ENCODE measurements at places on chromosomes 6 and 20.

DNA sequence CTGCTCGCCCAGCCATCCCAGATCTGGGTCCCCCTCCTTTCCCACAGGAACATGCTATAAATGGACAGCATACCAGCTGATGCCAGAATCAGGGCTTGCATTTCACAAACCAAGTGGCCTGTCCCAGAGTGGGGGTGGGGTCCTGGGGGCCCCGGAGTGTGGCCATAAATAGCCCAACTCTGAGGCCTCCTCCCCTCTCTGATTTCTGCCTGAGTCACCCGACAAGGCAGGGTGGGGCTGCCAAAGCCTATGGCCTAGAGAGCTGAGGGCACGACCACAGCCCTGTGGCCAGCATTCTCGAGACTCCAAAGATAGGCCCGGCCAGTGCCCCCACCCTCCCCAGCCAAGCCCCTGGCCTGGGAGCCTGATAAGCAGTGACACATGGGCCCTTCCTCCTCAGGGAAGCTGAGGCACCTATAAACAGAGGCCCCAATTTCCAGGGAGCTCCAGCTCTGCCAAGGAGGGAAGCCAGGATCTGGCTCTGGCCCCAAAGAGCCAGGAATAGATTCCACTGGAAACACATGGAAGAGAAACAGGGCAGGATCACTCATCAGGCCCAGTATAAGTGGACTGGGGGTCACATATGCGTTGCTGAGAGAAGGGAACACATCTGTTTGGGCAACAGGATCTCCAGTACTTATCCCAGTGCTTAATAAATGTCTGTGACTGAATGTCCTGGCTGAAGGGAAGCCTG, 20.3 kb downstream of the SNTA1 start:
- no peak for DNase-seq

DNA sequence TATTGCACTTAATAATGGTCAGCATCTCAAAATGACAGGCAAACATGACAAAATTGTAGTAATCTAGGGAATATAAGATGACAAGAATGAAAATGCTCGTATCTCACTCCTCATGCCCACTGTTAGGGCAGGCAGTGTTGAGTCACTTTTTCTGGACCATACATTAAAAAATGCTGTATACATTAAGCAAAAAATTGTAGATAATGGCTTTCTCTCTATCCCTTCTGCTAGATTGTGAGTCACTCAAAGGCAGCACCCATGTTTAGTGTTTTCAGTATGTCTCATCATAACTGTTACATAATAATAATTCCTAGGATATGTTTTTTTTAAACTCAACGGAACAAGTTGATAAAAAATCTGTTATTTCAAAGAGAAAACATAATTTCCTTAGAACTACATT, 199.3 kb downstream of the TENT5A start:
- no peak for DNase-seq

- DNase-seq: no peak
Measured at GRCh38 chr20:16158976-16159286, 414.3 kb downstream of the KIF16B start.

DNA sequence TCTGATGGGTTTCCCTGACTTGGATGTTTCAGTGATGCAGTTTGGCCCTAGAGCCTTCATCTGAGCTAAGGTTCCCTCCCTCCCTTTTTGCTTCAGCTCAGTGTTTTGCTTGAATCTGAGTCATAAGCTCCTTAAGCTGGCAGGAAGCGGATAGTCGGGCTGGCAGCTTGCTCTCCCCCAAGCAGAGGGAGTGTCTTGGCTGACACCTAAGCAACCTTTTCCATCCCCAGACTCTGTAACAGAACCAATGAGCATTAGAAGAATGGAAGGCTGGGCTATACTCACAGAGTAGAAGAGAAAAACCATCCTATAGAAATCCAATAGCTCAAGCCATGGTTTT, 98.3 kb downstream of the HAO1 start:
- DNase-seq: no peak

GRCh38 chr6:116115781-116116180, 10.2 kb downstream of the COL10A1 start:
- DNase-seq: no peak

- DNase-seq: no peak
Measured at GRCh38 chr20:61679473-61679872, 386.2 kb downstream of the TAF4 start.

GRCh38 chr6:108799791-108800190, 48.4 kb upstream of the ARMC2 start:
- no peak for DNase-seq

DNA sequence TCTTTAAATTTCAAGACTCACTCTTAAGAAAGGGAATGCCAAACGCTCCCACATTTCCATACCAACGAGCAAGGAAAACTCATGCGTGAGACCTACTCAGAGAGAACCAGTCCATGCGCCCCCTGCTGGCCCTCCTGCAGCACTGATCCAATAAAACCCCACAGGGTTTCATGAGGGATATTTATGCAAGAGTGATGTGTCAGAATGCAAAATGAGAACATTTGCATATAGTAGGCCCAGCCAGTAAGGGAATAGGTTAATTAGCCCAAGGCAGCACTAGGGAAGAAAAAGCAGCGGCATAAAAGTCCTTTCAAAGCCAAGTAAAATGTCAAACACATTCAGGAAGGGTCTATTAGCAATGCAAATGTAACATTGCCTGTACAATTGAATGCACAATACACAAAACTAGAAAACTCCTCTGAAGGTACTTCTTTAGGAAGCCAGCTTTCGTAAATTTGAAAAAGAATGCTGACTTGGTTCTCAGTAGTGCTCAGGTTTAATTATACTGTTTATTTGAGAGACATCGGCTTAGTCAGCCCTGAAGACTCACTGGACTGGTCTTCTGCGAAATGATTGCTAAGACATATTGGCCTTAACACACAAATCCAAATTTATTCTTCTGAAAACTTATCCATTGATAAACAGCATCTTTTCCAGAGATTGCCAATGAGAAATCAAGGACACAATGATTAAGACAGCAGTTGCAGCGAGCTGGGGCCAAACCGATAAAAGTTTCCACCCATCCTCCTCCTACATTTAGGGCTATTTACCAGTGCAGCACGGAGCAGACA, 93.2 kb downstream of the GMPR start:
- DNase-seq: peak; percentile 71

DNA sequence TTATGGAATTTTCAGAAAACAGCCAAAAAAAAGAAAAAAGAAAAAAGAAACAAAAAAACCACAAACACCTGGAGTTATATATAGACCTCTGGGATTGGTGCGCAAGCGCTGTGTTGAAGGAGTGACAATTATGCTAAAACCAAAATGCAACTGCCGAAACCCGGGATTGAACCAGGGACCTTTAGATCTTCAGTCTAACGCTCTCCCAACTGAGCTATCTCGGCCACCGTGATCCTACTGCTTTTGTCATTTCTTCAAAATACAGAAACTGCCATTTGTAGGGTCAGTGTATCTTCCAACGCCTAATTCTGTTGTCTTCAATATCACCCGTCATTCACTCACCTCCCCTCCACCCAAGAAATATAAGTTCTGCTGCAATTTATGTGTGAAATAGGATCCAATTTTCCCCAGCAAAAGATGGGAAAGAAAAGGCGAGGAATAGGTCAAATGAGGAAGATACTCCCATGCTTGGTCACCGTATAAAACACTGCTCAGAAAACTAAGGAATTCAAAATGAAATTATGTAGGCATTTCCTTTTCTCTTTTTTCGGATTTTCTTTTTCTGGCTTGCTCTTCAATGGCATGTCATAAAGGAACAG, 116.0 kb downstream of the TRIM27 start:
- no peak for DNase-seq

- no peak for DNase-seq
Measured at GRCh38 chr20:50590348-50590664, 80.1 kb downstream of the PTPN1 start.

GRCh38 chr6:106561686-106562405, 67.5 kb downstream of the RTN4IP1 start:
- DNase-seq: no peak

- peak; percentile 86 for DNase-seq
Measured at GRCh38 chr6:37691904-37692806, 5.5 kb downstream of the MDGA1 start.

DNA sequence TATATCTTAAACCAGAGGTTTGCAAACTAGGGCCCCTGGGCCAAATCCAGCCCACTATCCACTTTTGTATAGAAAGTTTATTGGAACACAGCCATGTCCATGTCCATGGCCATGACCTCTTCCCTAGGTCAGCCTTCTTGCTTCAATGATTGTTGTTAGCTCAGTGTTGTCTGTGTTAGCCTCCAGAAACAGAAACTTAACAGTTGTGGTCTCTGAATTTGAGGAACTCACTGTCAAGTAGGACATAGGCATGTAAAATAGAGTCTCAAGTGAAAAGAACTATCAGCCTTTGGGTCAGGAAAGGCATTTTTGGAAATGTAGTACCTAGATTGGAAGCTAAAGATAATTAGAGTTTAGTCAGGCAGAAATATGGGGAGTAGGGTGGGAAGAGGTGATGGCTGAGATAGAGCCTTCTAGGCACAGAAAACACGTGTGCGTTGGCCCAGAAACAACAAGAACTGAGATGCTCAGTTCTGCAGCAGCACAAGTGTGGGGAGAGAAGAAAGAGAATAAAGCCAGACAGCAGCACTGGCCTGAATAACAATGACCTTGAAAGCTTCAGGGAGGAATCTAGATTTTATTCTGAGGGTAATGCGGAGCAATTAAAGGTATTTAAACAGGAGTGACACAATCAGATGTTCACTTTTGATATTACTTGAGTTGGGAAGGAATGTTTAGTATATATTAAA, 87.0 kb upstream of the OLIG3 start:
- DNase-seq: no peak

GRCh38 chr20:50555662-50556061, 45.5 kb downstream of the PTPN1 start:
- DNase-seq: no peak

GRCh38 chr6:138422861-138423260, 18.8 kb downstream of the HEBP2 start:
- DNase-seq: no peak

DNA sequence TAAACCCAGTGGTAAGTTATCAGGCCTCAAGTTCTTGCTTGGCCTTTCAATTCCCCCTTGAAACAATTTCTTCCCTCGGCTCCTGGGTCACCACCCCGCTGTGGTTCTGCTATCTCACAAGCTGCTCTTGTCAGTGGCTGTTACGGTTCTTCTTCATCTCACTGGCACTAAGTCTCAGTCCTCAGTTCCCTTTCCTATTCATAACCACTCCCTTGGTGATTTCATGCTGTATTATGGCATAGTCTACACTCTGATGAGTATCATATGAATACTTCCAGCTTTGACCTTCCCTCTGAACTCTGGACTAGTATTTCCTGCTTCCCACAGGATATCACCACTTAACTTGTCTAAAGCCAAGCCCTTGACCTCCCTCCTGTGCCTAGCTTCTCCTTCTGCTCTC, 7.9 kb downstream of the TAAR1 start:
- no peak for DNase-seq

GRCh38 chr6:34044945-34045595, 100.8 kb downstream of the GRM4 start:
- DNase-seq: peak; percentile 35

DNA sequence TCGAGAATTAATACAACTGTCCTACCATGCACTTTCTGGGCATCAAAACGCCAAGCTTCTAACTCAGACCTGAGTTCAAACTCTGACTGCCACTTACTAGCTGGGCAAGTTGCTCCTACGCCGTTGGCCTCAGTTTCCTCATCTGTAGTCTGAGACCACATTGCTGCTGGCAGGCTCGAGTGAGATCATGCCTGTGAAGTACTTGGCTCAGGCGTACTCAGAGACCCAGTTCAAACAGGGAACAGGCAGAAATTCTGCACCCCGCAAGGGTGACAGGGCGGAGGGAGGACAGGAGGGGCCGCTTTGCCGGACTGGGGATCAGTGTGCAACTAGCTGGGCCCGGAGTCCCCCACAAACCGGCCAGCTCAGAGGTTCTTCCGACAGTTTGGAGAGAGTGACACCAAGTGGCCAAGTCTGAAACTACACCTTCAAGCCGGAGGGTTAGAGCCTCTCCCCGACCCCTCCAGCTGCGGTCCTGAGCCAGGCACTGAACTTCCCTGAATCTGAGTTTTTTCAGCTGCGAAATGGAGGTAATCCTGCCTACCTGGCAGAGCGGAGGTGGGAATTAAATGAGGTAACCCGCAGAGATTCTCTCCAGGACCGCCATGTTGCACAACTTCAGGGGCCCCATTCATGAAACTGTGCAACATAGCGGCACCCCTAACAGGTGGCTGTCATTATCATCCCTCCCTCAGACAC, 46.0 kb upstream of the PTPN1 start:
- DNase-seq: peak; percentile 66

DNA sequence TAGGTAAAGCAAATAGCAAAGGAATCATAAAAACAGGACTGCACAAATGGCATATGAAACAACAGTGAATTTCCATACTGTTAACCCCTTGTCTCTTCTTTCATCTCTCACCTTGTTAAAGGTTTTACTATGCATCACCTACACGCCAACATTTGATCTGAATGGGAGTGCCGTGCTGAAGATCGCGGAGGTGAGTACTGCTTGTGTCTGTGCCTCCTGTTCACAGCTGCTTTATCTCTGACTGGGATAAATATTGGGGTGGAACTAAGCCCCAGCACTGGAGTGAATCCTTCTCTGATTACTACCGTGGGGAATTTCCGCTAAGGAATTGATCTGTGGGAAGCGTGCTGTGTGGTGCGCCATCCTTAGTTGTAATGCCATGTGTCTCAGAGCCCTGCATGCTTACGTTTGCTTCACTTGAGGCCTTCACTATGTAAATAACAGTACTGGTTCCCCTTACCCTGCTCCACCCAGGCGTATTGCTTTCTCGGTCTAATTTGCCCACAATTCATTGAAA, 11.4 kb upstream of the PBOV1 start:
- DNase-seq: no peak

- DNase-seq: peak; percentile 17
Measured at GRCh38 chr20:57383447-57384347, 7.5 kb upstream of the RBM38 start.

- no peak for DNase-seq
Measured at GRCh38 chr20:53917145-53918019, 153.0 kb downstream of the BCAS1 start.

- DNase-seq: no peak
Measured at GRCh38 chr6:42400061-42400760, 51.5 kb downstream of the TRERF1 start.

DNA sequence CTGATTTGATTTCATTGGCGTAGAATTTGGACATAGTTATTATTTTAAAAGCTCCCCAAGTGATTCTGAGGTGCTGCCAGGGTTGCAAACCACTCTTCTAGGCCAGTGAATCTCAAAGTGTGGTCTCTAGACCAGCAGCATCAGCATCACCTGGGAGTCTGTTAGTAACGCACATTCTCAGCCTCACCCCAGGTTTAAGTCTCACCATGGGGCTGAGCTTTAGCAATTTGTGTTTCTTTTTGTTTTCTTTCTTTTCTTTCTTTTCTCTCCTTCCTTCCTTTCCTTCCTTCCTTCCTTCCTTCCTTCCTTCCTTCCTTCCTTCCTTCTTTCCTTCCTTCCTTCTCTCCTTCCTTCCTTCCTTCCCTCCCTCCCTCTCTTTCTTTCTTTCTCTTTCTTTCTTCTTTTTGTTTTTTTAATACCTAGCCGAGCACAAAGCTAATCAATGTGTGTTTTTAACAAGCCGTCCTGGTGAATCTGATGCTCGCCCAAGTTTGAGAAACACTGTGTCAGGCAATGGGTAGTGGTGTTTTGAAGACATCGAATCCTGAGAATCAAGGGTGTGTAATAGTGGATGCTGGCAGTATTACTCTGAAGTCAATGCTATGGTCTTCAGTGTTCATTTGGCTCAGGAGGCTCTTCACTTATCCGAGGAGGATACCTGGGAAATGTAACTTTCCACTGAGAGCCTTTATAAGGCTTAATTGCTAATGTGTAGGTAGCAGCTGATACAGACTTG, 104.9 kb downstream of the SLX4IP start:
- no peak for DNase-seq

- no peak for DNase-seq
Measured at GRCh38 chr6:16828058-16828457, 66.8 kb upstream of the ATXN1 start.
